ENCODE measurements at places on chromosomes 4 and X.
A peak's percentile ranks its signal among the peaks of the same experiment; 100 is the strongest.

- no peak for DNase-seq
Measured at GRCh38 chr4:113587640-113588275, 173.8 kb downstream of the CAMK2D start.

GRCh38 chrX:140274811-140275525 is 229.9 kb downstream of the SOX3 start:
- DNase-seq = peak; percentile 32

- DNase-seq = peak; percentile 20
Measured at GRCh38 chr4:152257601-152258066, 278.3 kb downstream of the FBXW7 start.

DNA sequence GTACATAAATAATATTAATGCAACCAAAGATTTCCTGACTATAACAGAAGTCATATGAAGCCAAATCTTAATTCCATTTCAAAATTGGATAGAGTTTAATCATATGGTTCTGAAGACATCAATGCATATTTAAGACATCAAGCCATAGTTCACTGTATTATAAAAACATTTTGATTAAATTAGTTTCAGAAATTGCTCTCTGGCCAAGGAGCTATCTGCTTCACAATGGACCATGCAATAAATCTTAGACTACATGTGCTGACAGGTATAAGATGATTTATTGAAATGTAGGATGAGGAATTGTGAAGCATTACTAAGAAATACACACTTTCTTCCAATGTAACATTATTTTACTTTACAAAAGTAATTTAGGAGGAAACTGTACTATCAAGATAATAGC is 81.6 kb downstream of the MID1 start:
- no peak for DNase-seq

GRCh38 chrX:45150821-45151220 is 49.9 kb downstream of the DIPK2B start:
- no peak for DNase-seq

- no peak for DNase-seq
Measured at GRCh38 chrX:154441564-154441963, 2.4 kb upstream of the FAM50A start.

GRCh38 chr4:147418226-147418625 is 62.7 kb upstream of the EDNRA start:
- DNase-seq = no peak

DNA sequence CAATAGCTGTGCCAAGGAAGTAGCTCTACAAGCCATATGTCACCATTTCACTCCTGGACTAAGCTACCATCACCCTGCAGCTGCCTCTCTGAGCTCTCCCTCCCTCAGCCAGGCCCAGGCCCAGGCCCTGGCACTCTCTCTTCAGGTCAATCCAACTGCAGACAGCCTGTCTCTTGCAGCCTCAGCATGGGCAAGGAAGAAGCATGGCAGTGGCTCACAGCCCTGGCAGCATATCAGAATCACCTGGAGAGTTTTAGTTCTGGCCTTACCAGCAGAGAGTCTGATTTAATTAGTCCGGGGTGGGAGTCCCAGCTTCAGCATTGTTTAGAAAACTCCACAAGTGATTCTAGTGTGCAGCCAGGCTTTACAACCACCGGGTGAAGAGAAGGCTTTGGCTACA is 31.5 kb downstream of the NALF2 start:
- no peak for DNase-seq

DNA sequence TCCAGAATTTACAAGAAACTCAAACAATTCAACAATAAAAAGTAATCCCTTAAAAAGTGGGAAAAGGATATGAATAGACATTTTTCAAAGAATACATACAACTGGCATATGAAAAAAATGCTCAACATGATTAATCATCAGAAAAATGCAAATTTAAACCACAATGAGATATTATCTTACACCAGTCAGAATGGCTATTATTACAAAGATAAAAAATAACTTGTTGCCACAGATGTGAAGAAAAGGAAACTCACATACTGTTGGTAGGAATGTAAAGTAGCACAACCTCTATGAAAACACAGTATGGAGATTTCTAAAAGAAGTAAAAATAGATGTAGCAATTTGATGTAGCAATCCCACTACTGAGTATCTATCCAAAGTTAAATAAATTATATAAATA is 65.1 kb upstream of the DIAPH2 start:
- no peak for DNase-seq

- DNase-seq = no peak
Measured at GRCh38 chr4:114081783-114082182, 102.3 kb upstream of the ARSJ start.

- no peak for DNase-seq
Measured at GRCh38 chr4:101197350-101197749, 150.0 kb downstream of the PPP3CA start.

- no peak for DNase-seq
Measured at GRCh38 chrX:135315864-135316263, 6.6 kb downstream of the ETDC start.

DNA sequence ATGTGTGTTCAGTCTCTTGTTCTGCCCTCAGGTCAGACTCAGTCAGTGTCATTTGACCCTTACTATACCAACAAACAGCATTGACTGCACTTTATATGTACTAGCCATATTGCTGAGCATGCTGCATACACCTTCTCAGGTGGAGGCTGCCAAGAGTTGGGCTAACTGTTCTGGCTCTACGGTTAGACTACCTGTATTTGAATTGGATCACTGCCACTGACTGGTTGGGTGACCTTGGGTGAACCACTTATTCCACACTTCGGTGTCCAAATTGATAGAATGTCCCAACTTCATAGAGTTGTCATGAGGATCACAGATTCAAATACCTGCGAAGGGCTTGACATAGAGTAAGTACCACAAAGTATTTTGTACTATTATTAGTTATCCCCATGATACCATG is 91.2 kb upstream of the GPR50 start:
- no peak for DNase-seq

DNA sequence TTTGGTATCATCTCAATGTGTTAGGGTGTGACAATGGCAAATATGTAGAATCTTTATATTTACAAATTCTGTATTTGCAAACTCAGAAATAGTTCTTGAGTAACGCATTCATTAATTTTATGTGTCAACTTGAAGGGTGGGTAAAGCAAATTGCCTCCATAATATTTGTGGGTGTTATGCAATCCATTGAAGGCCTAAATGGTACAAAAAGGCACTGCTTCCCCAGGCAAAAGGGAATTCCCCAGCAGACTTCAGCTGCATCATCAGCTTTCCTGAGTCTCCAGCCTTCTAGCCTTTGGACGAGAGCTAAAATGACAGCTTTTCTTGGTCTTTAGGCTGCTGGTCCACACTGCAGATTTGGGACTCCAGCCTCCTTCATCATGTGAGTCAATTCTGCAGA is 292.2 kb upstream of the PCDH7 start:
- DNase-seq = no peak

- peak; percentile 26 for DNase-seq
Measured at GRCh38 chr4:162506253-162506652, 342.5 kb upstream of the FSTL5 start.

GRCh38 chr4:123284168-123284567 is 112.4 kb upstream of the SPRY1 start:
- DNase-seq = peak; percentile 35

- DNase-seq = no peak
Measured at GRCh38 chrX:100647095-100647494, 3.1 kb downstream of the SRPX2 start.

GRCh38 chr4:167221084-167221483 is 13.2 kb downstream of the SPOCK3 start:
- no peak for DNase-seq

- no peak for DNase-seq
Measured at GRCh38 chr4:95596676-95597075, 47.9 kb upstream of the UNC5C start.

- no peak for DNase-seq
Measured at GRCh38 chr4:136664988-136665387, 867.3 kb downstream of the PCDH18 start.

DNA sequence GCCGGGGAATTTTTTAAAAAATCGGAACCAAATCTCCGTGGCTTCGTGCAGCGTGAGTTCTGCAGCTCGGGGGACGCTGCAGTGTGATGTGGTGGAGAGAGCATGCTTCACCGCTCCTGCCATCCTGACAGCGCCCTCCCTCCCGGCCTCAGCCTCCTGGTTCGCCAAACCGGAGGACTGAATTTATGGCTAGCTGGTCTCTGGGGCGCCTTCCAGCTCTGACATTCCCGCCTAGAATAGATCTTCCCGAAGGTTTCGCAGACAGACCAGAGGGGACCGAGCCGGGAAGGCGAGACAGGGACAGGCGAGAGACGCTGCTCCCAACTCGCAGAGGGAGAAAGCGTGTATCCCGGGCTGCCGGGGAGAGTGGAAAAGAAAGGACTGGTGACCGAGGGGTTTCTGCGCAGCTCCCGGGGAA is 25.9 kb downstream of the HOPX start:
- DNase-seq = peak; percentile 29

GRCh38 chrX:154446430-154446829 is 2.5 kb downstream of the FAM50A start:
- no peak for DNase-seq

DNA sequence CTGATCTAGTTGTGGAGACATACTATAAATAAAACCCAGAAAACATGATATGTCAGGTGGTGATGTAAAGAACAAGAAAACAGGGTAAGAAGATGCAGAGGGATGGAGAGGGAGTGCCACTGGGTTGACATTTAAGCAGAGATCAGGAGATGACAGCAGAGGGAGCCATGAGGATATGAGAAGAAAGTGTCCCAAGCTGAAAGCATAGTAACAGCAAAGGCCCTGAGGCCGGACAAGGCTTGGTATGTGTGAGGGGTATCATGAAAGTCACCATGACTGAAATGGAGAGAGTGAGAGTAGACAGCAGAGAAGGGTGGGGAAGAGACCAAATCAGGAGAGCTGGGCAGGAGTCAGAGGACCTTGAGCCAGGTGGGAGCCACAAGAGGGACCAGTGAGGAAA is 3.4 kb downstream of the GPKOW start:
- DNase-seq = no peak

DNA sequence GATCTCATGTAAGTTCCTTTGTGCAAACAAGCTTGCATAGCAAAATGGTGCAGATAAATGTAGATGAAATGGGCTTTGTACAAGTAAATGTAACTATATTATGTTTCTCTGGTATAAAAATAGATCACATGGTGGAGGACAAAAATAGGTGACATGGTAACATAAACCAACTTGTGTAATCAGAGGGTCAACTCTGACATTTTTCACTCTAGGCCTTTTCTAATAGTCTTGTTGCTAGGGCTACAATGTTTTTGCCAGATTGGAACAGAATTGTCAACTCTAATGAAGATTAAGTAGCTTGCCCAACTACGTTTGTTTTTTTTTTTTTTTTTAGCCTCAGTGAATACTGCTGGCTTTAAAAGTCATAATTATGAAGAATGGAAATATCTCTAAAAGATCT is 11.5 kb downstream of the MAD2L1 start:
- no peak for DNase-seq

GRCh38 chr4:25697516-25697915 is 41.9 kb downstream of the SLC34A2 start:
- no peak for DNase-seq

- no peak for DNase-seq
Measured at GRCh38 chr4:164606478-164606877, 147.5 kb upstream of the SMIM31 start.

- DNase-seq = no peak
Measured at GRCh38 chrX:12058087-12058486, 80.2 kb upstream of the FRMPD4 start.

- DNase-seq = no peak
Measured at GRCh38 chr4:105472871-105473323, 965 bp downstream of the PPA2 start.

DNA sequence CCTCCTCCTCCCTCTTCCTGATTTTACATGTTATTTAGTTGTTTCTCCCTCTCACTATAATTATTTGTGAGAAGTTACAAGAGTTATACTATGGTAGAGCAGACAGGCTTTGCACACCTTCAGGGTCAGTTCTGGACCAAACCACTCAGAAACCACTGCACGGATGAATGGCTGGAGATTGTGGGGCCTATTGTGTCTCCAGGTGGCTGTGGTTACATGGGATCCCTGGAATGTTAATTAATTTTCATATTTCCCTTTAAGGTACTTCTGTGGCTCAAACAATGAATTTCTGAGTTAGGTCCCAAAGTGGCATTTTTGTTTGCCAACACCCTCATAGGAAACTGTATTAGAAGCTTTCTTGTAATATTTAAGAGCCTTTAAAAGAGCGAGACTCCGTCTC is 151.9 kb downstream of the BMPR1B start:
- DNase-seq = no peak

GRCh38 chr4:167117273-167117672 is 117.0 kb downstream of the SPOCK3 start:
- DNase-seq = no peak

DNA sequence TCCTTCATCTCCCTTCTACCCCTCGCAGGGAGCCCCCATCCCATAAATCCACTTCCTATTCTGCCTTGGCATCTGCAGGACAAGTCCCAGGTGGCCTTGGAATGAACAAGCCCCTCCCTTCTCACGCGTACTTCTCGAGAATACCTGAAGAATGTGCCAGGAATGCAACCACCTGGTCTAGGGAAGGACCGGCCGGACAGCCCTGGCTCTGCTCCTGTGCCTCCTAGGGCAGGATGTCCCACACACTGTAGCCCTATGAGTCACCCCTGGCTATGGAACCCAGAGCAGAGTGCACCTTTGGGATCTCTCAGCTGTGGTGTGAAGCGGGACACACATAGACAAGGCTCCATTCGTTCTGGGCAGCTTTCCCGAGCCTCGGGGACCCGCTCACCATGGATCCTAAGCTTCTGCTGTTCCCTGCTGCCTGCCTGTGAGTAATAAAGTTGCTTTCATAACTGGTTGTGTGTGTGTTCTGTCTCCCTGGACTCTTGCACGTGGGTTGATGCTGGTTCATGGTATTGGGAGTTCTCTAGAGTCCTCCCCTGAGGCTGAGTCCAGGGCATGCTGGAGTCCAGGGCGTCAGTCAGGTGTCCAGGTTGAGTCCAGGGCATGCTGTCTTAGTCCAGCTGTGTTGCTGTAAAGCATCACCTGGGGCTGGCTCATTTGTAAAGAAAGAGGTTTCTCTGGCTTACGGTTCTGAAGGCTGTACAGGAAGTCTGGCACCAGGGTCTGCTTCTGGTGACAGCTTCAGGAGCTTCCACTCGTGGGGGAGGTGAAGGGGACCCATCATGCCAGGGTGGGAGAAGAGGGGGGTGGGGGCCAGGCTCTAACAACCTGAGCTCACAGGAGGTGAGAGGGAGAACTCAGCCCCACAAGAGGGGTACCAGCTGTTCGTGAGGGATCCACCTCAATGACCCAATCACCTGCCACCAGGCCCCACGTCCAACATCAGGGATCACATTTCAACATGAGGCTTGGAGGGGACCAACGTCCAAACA is 7.4 kb upstream of the PDE6B start:
- DNase-seq = no peak

- no peak for DNase-seq
Measured at GRCh38 chrX:16137416-16138107, 14.2 kb downstream of the GRPR start.

DNA sequence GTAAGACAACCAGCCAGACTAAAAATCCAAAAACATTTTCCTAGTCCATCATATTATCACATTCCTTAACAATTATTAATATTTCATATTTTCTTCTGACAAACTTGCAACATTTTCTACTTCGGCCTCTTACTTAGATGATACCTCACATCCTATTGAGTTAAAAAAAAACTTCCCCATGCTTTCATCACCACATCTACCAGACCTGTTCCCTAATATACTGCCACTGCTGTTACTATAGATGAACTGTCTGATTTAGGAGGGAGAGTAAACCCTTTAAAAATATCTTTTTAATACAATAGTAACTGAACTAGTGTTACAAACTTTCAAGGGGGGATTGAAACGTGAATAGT is 1.5 kb downstream of the FAM200B start:
- no peak for DNase-seq

GRCh38 chr4:104457308-104457981 is 37.2 kb downstream of the CXXC4 start:
- no peak for DNase-seq

All from cardiac muscle cell (in vitro differentiated cells and primary cell).